Activated effector memory CD4-positive, alpha-beta T cell treated with Interleukin-2 at 50 U/mL for 16 hours (primary cell): ENCODE measurements at places on chromosomes 1 and 21.

DNA sequence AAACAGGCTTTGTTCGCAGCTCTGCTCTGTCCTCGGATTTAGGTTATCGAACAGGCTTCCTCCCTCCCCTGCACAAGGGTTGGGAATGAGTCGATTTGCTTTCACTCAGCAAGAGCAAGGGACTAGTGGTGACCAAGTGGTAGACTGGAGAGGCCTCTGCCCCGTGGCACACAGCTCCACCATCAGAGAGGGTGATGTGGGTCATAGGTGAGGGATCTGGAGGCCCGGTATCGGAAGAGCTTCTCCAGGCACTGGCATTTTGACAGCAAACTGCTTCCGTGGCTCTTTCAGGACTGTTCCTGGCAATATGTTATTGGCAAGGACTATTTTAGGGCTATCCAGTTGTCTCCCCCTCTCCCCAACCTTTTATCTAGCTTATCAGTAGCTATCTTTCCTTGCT lies 3.1 kb upstream of the ELF3 start:
- DNase-seq = no peak

- no peak for DNase-seq
Observed at GRCh38 chr1:113683384-113684152, 75.7 kb downstream of the PHTF1 start.

DNA sequence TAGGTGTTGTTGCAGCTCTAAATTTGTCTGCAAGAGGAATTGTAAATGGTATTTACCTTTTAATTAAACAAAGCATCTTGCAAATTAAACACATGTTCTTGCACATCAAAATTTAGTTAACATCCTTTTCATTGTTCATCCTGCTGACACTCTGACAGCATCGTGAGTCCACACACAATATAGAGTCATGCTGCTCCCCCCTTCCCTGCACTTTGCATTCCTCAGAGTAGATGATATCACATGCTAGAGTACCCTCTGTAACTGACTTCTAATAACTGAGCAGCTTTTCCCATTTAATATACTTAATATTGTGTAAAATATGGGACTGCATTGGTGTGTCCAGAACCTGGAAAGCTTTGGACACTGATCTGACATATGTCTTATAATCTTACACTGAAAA lies 138.8 kb upstream of the DPYD start:
- no peak for DNase-seq

GRCh38 chr1:59999006-59999405 lies 72.4 kb upstream of the CYP2J2 start:
- no peak for DNase-seq

GRCh38 chr1:40221977-40222772 lies 25.6 kb upstream of the TMCO2 start:
- no peak for DNase-seq

DNA sequence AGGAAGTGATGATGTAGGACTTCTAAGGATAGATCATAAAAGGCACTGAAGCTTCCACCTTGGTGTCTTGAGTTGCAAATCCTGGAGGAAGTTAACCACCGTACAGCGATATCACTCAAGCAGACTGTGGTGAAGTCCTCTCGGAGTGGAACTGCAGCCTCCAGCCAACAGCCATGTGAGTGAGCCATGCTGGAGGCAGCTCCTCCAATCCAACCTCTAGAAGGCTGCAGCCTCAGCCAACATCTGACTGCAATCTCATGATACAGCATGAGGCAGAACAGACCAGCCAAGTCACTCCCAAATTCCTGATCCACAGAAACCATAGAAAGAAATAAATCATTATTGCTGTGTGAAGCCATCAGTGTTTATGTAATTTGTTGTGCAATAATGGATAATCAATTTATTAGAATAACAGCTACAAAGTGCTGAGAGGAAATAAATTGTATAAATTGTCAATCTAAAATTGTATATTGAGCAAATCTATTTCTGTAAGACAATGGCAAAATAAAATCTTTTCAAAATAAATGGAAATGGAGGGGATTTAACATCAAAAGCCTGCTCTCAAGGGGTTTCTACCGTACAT lies 65.0 kb downstream of the PRSS38 start:
- no peak for DNase-seq

GRCh38 chr1:119410961-119411360 lies 4.0 kb upstream of the HSD3B2 start:
- no peak for DNase-seq

DNA sequence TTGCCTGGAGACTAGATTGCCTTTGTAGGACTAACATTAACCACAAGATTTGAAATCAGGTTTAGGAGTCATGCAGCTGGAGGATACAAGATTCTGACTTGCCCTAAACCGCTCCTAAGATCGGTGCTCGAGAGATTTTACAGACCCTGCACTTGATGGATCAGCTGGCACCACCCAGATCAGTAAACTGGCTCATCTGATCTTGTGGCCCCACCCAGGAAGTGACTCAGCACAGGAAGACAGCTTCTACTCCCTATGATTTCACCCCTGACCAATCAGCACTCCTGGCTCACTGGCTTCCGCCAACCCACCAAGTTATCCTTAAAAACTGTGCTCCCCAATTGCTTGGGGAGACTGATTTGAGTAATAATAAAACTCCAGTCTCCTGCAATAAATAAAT lies 876 bp upstream of the CATSPERE start:
- DNase-seq = no peak

GRCh38 chr1:47380699-47381098 lies 35.4 kb upstream of the FOXE3 start:
- no peak for DNase-seq

DNA sequence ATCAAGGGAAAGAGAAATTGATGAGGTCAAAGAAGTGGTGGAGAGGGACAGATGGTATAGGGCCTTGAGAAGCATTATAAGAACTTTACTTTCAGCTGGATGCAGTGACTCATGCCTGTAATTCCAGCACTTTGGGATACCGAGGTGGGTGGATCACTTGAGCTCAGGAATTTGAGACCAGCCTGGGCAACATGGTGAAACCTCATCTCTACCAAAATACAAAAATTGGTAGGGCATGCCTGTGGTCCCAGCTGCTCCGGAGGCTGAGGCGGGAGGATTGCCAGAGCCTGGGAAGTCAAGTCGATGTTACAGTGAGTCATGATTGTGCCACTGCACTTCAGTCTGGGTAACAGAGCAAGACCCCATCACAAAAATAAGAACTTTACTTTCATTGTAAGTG lies 5.7 kb downstream of the TMEM50A start:
- no peak for DNase-seq

GRCh38 chr1:208122612-208123358 lies 121.4 kb downstream of the PLXNA2 start:
- no peak for DNase-seq

DNA sequence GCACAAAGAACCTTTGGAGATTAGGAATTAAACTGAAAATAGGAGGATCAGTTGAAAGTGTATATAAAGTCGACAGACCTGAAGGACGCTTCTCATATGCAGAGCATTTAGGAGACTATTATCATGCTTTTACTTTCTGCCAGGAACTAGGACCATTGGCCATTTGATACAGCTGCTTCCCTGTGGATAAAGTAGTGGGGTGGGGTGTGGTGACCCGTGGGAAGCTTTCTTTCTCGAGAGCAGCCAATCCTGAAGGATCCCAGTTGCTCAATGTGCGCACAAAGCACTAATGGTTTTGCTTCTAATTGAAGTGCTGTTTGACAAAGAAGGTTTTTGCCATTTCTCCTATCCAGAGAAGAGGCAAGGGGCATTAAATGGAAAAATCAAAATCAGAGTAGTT lies 14.9 kb upstream of the CD55 start:
- DNase-seq = no peak

GRCh38 chr1:100250264-100250663 lies 630 bp upstream of the DBT start:
- no peak for DNase-seq

DNA sequence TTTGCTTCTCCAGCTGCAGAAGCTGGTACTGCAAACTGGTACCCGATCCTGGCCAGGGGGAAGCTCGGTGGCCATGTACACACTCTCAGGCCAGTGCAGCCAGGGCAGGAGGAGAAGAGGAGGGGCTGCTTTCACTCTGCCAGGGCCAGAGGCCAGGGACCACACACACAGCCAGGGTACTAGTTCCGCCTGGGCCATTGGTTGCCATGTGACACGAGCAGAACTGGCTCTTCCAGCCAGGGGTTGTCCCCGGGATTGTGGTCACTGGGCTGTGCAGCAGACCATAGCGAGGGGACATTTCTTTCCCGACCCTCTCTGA lies 3.7 kb upstream of the SHISAL2A start:
- no peak for DNase-seq

DNA sequence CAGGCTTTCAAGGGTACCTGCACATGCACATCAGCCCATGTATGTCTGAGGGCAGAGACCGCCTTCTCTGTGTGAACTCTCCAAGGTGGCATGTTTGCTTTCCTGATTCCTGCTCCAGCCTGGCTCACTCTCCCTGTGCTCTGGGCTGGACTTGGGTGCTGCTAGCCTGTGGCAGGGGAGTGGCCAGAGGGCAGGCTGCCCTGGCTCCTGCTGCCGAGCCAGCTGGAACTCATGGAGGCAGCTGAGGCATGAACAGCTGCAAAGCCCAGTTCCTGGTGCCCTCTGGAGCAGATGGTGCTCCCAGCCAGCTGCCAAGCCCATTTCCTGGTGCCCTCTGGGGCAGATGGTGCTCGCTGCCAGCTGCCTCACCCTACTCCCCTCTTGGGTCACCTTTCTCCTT lies 7.6 kb downstream of the UBL4B start:
- DNase-seq = no peak

DNA sequence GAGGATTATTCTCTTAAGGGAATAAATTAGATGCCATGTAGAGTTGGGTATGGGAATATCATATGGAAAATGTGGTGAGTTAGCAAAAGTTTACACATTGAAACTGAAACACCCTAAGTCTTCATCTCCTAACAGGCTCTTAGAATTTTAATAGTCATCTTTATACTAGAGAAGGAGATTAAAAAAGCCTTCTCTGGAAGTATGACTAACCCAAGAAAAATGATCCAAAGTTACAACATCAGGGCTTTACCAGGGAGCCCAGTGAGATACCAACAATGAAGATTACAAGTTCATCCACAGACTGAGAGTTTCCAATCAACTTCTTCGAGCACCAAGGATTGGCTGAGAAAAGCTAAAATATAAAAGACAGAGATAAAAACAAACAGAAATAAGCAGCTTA lies 70.0 kb upstream of the KIAA0040 start:
- no peak for DNase-seq

DNA sequence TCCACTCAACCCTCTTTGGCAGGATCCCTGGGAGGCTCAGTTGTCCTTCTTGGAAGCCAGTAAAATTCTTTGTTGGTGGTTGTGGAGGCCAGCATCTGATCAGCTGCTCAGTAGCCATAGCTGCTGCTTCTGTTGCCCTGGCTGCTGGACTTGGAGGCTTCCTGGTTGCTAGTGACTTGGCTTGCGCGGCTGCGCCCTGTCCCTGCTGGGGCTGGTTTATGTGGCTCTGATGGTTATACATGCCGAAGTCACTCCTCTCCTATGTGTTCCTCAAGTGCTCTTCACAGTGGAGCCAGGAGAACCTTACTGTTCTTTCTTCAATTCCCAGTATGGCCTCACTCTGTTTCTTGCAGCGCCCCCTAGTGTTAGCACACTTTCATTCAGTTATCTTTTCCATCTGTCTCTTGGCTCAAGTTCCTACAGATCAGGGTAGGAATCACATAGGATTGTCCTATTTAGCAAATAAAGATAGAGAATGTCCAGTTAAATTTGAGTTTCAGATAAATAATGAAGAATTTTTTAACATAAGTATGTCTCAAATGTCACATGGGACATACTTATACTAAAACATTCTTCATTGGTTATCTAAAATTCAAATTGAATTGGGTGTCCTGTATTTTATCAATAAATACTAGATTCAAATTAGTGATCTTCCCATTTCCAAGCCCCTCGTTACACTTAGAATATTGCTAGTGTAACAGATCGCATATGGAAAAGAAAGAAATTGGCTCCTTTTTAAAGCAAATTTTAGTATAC lies 176.5 kb downstream of the TGFB2 start:
- no peak for DNase-seq

- DNase-seq = no peak
Observed at GRCh38 chr1:167587872-167588271, 34.3 kb upstream of the CREG1 start.

DNA sequence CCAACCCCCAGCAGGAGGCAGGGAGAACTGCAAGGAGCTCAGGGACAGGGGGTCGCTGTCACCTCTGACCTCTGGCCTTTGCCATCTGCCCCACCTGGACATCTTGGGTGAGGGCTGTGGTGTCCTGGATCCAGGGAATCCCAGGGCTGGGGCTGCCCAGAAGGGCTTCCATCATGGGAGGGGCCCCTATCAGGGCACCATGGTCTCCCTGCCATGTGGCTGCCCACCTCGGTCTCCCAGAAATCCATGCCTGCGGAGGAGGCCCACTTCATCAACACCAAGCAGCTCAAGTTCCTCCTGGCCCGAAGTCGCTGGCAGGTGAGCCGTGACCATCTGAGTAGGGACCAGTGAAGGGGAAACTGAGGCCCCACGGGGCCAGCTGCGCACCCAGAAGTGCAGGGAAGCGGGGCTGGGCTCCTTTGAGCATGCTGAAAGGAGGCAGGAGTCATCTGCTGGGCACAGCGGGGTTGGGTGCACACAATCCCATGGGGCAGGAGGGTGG lies 36.1 kb downstream of the TRIM11 start:
- DNase-seq = no peak

GRCh38 chr21:24023936-24024335 lies 1583.3 kb downstream of the MRPL39 start:
- no peak for DNase-seq

- DNase-seq = no peak
Observed at GRCh38 chr1:210907251-210907805, 226.6 kb downstream of the KCNH1 start.
